ENCODE measurements at places on chromosomes 4 and X.

GRCh38 chr4:27861381-27861787, 1000.7 kb downstream of the STIM2 start:
- DNase-seq = no peak

GRCh38 chrX:13377550-13377934, 57.7 kb upstream of the ATXN3L start:
- no peak for DNase-seq

- no peak for DNase-seq
These were observed at the start of gene C4orf51 for GRCh38 chr4:145679991-145680455. Gene C4orf51, plus strand, starts transcription at chr4:145680146. Its CDS starts 58 bp downstream, at chr4:145680204.

DNA sequence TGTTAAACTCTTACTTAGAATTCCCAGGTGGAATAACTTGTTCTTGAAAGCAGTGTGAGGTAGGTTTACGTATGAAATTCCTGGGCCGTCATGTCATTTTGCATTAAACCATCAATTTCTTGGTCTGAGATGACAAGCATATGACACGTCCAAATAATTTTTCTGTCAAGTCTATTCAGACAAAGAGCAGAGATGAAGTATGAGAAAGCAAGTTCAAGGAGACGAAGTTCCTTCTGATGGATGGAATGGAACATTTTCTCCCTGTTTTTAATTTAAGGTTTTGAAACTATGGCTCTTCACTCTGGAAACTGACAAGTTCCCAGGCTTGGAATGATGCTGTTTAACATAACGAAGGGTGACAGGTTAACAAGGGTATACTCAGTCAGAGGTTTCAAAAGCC, 252.8 kb upstream of the SFRP2 start:
- DNase-seq = no peak

DNA sequence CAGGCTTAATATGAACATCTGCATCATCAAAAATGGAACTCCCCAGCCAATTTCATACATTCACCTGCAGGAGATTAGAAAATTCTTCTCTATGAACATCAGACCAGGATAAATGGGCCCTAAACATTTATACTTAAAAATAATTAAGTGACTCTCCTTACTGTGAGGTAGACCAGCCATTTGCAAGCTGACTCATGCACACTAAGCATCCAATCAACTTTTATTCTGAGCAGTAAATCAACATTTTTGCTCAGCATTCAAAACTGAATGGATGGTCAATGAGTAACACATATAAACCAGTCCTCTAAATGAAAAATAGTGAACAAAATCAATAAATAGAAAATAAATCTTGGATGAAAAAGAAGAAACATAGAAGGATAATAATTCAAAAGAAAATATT, 19.9 kb upstream of the PCDH10 start:
- DNase-seq = no peak

DNA sequence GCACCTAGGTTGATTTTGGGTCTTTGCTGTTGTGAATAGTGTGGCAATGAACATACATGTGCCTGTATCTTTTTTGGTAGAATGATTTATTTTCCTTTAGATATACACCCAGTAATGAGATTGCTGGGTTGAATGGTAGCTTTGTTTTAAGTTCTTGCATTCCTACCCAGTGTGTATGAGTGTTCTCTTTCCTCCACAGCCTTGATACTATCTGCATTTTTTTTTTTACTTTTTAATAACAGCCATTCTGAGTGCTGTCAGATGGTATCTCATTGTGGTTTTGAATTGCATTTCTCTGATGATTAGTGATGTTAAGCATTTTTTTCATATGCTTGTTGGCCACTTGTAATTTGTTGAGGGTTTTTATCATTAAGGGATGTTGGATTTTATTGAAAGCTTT, 351.8 kb upstream of the GNPDA2 start:
- DNase-seq = no peak

GRCh38 chr4:130053723-130054122, 957.8 kb downstream of the C4orf33 start:
- DNase-seq = no peak

- no peak for DNase-seq
These were observed 732.0 kb downstream of the PCDH18 start for GRCh38 chr4:136800248-136800647.

DNA sequence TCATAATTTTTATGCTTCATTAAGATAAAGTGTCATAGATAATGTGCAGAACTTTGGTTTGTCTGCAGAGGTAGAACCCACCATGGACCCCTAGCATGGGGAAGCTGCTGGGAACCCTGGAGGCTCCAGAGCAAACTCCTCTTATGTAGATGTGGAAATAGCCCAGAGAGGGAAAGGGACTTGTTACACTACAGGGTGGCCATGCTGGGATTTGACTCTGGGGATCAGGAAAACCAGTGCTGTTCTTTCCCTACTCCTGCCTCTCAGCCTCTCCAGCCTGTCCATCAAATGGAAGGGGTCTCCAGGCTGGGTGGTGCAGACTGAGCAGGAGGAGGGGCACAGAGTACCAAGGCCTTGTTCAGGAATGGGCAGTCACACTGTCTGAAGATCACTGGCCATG, 54.2 kb downstream of the MSX1 start:
- DNase-seq = no peak

- no peak for DNase-seq
These were observed 37.2 kb upstream of the FAM9C start for GRCh38 chrX:13081395-13082205.

DNA sequence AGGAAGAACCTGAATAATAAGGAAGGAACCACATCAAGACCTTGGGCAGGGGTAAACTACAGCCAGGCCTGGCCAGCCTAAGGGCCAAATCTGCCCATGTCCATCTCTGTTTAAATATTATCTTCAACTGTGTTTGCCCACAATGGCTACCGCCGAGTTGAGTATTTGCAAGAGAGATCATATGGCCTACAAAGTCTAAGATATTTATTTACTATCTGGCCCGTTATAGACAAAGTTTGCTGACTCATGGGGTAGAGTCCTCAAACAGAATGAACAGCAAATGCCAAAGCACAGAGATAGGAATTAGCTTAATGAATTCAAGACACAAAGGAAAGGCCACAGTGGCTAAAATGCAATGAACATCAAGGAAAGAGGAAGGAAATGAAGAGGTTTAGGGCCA, 44.8 kb downstream of the RPS6KA3 start:
- DNase-seq = no peak

GRCh38 chrX:70504772-70505450, 60.3 kb downstream of the DLG3 start:
- DNase-seq = peak; percentile 28

DNA sequence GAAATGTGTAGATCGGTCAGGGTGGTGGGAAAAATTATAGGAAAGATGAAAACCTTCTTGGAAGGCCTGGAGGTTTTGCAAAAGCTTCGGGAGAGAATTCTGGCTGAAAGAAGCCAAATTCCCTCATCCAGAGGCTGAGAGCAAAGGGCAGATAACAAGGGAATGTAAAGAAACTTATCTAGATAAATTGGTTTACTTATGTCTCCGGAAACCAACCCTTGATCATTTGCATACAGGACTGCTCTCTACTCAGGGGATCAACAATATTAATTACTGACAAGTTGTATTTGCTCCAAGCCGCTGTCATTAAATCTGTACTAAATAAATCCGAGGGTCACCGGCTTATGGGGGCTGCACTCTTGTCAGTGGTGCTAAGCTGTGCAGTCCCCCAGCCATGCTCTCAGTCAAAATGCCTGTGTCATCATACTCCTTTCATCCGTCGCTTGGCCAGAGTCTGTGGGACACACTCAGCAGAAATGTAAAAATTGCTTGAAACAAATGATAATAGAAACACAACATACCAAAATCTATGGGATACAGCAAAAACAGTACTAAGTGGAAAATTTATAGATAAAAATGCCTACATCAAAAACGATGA, 715.7 kb downstream of the KCTD8 start:
- DNase-seq = no peak

GRCh38 chrX:121308276-121308805, 260.9 kb downstream of the GLUD2 start:
- no peak for DNase-seq

- no peak for DNase-seq
These were observed 41.3 kb upstream of the BCLAF3 start for GRCh38 chrX:20032201-20032600.

Measured in mesenteric fat pad (tissue), 1 donor.